ENCODE measurements at places on chromosomes 5 and 9. TPM values are rescaled to one million over a fixed set of nuclear protein-coding genes. Genes with fewer than 3 reads are reported as not detected.
A peak's percentile ranks its signal among the peaks of the same experiment; 100 is the strongest.

- no peak for DNase-seq
These were observed 319.3 kb upstream of the CHD1 start for GRCh38 chr5:99248066-99248465.

GRCh38 chr9:98795970-98796363 lies 388 bp downstream of the ANKS6 start:
- peak; percentile 31 for DNase-seq

DNA sequence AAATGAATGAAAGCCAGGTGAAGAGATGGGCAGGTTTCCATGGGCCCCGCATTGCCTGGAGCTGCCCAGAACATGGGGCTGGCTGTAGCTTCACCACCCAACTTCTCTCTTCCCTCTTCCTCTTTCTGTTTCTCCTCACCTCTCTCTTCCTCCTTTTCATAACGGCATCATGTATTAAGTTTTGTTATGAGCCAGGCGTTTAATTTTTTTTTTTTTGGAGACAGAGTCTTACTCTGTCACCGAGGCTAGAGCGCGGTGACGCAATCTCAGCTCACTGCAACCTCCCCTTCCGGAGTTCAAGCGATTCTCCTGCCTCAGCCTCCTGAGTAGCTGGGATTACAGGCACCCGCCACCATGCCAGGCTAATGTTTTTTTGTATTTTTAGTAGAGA lies 13.0 kb upstream of the SPINK4 start:
- no peak for DNase-seq

Gene DCAF12
- total RNA-seq: 48.7 TPM

- DNase-seq: no peak
These were observed 40.4 kb downstream of the PPIC start for GRCh38 chr5:122996091-122996490.

GRCh38 chr9:111965566-111966019 lies 69.0 kb downstream of the UGCG start:
- DNase-seq: no peak

DNA sequence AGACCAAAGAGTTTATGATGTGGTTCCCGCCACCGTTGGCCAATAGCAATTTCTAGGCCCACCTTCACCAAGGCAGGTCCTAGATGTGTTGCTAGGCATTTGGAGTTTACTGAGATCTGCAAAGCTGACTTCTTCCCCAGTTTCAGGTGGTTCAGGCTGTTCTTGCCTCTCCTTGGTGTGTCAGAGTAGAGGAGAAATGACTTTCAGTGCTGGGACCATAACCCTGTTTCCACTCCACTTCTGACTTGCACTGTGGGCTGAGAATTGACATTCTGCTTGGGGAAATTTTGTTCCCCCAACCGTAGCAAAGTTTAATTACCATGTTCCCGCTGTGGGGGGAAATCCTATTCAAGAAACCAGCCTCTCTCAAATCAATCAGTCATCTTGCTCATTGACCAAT lies 128.0 kb upstream of the GABRP start:
- no peak for DNase-seq

Gene FAM153A
- 0.55 TPM for total RNA-seq

DNA sequence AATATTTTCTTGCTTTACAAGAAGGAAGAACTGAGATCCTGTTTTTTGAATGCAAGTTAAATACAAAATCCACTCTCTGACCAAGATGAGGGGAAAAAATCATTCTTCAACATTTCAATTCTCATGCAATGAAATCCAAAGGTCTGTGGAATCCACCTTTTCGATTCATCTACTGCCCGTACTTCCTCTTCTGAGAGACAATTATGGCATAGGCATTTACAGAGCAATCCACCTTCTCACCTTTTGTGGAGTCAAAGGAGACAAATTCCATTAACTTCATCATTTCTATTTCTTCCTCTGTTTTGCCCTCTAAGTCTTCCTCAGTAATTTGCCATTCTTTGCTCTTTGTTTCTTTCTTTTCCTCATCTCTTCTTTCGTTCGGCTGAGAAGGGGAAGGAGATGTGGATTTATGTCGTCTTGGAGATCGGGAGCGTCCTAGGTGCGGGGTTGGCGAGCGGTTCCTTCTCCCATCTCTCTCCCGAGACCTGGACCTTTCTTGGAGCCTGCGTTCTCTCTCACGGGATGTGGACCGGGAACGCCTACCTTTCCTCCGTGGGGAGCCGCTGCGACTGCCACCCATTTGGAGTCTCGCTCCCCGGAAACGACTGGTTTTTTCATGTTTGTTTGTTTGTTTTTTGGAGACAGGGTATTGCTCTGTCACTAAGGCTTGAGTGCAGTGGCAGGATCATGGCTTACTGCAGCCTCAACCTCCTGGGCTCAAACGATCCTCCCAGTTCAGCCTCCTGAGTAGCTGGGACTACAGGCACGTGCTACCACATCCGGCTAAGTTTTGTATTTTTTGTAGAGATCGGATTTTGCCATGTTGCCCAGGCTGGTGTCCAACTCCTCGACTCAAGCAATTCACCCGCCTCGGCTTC lies 24.3 kb upstream of the AFF4 start:
- no peak for DNase-seq

DNA sequence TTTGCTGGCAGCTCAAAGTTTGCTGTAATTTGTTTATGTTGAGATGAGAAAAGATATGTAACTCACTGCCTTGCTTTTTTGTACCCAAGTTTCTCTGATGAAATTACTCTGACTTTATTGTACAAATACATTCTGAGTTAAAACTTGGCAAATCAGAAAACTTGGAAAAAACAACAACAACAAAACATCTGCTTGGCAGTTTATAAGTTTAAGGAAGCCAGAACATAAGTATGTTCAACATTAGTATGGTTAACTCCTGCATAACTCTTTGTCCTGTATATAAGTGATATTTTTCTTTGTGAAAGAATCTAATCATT lies 233.1 kb downstream of the MAST4 start:
- no peak for DNase-seq

Gene BAAT
- total RNA-seq: 0.36 TPM

DNA sequence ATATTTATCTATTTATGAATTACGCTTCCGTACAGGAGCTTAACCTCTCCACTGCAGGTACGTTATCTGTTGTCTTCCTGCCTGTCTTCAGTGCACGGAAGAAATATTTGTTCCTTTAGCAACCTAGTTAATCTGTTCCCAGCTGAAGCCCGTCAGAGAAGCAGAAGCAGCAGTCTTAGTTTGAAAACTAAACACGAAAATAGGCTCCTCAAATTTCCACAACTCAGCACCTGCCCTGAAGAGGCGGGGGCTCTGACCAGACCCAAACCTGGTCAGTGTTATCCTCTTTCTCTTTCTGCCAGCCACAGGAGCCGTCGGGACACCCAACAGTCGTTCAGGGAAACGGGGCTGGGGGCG lies 462 bp downstream of the NUDCD2 start:
- DNase-seq: no peak

Gene SPATA24
- 13.9 TPM for total RNA-seq

GRCh38 chr5:39270225-39270848 lies 51.0 kb upstream of the FYB1 start:
- DNase-seq: no peak

DNA sequence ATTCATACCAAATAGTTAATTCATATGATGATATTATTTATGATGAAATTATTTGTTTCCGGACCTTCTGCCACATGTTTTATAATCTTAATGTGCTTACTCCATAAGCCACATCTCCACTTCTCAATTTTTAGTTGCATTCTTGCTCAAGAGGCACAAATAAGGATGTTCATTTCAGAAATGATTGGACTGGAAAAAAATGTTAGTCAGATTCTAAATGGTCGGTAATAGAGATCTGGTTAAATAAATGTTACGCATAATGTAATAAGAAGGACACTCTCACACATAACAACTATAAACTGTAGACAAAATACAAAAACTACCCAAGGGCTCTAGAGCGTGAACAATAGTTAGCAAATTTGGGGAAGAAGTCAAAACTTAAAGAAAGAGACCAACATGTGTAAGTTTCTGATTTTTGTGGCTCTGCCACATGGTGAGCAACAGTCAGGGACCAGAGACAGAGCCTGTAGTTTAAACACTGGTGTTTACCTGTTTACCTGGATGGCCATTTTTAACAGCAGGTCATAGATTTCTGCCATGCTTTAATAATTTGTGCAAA lies 554.3 kb upstream of the CLINT1 start:
- no peak for DNase-seq

DNA sequence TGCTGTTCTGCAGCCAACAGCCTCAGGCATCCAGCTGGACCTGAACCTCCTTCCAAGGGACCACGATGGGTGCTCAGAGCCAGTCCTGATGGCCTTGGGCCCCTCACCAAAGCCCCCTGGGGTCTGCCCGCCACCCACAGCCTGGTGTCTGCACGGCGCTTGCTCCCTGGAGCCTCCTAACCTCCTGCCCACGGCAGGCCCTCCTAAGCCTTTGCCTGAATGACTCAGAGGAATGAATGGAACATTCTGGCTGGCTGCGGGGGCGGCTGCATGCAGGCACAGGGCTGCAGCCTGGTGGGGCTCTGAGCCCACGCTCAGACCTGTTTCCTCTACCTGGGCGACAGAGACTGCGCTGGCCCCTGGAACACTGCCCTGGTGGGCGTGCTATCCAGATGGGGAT lies 6.9 kb downstream of the SOHLH1 start:
- DNase-seq: no peak

GRCh38 chr5:159409801-159410200 lies 79.5 kb upstream of the IL12B start:
- DNase-seq: no peak

DNA sequence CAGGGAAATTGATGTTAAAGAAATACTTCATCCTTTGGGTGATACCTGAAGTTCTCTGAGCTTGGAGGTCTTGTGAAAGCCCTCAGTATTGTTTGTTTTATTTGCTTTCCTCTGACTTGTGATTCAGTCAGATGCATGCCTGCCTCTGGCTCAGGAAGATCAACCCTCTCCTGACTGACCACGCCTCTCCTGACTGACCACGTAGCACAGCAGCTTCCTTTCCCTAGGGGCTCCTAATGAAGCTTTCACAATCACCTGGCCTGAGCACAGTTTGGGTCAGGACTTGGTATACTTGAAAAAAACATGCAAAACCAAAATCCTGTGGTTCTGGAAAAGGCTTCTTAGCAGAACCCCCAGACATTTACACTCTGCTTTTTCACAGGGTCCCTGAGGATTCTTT lies 3.8 kb downstream of the TGFBI start:
- DNase-seq: no peak
